Activated CD8-positive, alpha-beta memory T cell treated with anti-CD3 and anti-CD28 coated beads for 1 hour (primary cell): ENCODE measurements at places on chromosomes 2 and 18.

GRCh38 chr18:25113566-25113965 lies 238.4 kb downstream of the ZNF521 start:
- no peak for DNase-seq

DNA sequence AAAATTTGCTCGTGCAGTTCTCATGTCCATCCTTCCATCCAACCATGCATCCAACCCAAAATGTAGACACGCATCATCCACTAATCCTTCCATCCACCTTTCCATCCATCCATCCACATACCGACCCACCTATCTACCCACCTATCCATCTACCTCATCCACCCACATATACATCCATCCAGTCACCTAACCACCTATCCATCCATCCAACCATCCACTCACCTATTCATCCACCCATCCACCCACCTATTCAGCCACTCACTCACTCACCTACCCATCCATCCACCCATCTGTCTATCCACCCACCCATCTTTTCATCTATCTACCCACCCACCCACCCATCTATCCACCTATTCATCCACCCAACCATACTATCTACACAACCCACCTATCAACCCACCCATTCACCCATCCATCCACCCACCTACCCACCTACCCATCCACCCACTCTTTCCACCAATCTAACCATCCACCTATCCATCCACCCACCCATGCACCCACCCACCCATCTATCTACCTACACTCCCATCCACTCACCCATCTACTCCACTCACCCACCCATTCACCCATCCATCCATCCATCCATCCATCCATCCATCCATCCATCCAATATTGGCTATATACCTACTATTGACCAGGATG lies 94.3 kb downstream of the VAPA start:
- no peak for DNase-seq

GRCh38 chr2:208479342-208479741 lies 72.8 kb downstream of the PTH2R start:
- no peak for DNase-seq

GRCh38 chr18:74775239-74775638 lies 177.6 kb downstream of the ZNF407 start:
- no peak for DNase-seq
